ENCODE measurements at places on chromosomes 12 and 14.

DNA sequence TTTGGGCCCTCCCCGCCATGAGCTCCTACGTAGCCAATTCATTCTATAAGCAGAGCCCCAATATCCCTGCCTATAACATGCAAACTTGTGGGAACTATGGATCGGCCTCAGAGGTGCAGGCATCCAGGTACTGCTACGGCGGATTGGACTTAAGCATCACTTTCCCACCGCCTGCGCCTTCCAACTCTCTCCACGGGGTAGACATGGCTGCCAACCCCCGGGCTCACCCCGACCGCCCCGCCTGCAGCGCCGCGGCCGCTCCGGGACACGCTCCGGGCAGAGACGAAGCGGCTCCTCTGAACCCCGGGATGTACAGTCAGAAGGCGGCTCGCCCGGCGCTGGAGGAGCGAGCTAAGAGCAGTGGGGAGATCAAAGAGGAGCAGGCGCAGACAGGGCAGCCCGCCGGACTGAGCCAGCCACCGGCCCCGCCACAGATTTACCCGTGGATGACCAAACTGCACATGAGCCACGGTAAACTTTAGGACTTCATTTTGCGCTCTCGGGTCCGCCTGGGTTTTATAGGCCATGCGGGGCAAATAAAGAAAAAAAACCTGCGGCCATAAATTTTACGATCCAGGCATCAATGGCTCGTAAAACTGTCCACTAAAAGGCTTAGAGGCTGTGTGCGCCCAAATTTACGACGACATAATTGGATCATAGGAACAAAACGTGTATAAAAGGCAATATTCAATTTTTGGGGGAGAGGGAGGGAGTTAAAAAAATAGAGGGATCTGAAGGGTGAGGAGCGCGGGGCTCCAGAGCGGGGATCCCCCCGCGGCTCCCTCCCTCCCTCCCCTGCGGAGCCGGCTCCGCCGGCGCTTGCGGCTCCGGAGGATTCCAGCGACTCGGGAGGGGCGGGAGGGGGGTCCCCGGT, 493 bp downstream of the HOXC5 start:
- no peak for DNase-seq

DNA sequence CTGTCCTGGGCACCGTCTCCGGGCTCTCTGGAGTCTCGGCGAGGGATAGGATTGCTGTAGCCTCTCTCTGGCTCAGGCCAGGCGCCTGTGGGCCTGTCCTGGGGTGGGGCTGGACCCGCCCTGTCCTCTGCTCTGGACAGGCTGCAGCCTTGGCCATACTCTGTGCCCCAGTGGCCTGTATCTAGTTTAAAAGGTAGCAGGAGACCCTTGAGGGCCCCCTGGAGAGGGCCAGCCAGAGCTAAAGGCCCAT, 1.8 kb downstream of the KIF26A start:
- no peak for DNase-seq

GRCh38 chr12:48940181-48940580, 14.9 kb upstream of the FKBP11 start:
- DNase-seq, result no peak

- DNase-seq, result no peak
Measured at GRCh38 chr14:44847526-44848309, 114.0 kb downstream of the KLHL28 start.

- DNase-seq, result no peak
Measured at GRCh38 chr12:78622529-78623195, 241.9 kb upstream of the SYT1 start.

GRCh38 chr12:111589601-111590000, 9.5 kb downstream of the ATXN2 start:
- DNase-seq, result no peak

DNA sequence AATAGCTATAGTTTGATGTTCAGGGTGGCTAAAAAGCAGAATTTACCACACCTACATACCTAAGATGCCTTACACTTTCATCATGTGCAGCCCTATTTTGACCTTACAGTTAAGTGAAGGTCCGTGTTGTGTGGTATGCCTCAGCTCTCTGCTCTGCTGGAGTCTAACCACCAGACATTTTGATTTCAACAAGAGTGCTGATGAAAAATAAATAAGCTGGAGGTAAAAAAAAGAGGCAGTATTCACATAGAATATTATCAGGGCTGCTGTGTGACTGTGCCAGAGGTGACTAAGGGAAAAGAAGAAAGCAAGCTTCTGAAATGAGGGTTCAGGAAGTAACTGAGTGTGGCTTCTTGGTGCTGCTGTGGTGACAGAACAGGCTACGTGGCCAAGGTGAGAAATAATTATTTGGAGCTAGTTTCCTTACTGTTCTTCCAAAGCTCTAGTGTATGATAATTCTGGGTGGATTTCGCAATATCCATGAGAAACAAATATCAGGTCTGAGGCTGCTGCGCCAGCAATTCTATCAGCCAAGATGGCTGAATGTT, 188.8 kb downstream of the STXBP6 start:
- DNase-seq, result peak; percentile 34

GRCh38 chr14:67680941-67681340, 6.5 kb upstream of the VTI1B start:
- no peak for DNase-seq

GRCh38 chr12:122030424-122031035, 8.8 kb downstream of the BCL7A start:
- no peak for DNase-seq

DNA sequence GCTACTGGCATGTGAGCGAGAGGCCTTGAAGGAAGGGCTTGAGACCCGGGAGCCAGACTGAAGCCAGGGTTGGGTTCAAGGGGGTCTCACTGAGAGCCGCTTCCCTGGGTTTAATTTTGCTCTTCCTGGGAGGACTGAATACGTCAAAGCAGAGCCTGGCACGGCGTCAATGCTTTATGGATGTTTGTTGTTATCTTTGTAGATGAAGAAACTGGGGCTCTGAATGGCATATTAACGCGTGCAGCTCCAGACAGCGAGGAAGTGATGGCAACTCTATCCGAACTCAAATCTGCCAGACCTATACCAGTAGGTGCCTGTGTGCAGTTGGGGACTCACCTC, 152.8 kb upstream of the PARP11 start:
- DNase-seq, result no peak

DNA sequence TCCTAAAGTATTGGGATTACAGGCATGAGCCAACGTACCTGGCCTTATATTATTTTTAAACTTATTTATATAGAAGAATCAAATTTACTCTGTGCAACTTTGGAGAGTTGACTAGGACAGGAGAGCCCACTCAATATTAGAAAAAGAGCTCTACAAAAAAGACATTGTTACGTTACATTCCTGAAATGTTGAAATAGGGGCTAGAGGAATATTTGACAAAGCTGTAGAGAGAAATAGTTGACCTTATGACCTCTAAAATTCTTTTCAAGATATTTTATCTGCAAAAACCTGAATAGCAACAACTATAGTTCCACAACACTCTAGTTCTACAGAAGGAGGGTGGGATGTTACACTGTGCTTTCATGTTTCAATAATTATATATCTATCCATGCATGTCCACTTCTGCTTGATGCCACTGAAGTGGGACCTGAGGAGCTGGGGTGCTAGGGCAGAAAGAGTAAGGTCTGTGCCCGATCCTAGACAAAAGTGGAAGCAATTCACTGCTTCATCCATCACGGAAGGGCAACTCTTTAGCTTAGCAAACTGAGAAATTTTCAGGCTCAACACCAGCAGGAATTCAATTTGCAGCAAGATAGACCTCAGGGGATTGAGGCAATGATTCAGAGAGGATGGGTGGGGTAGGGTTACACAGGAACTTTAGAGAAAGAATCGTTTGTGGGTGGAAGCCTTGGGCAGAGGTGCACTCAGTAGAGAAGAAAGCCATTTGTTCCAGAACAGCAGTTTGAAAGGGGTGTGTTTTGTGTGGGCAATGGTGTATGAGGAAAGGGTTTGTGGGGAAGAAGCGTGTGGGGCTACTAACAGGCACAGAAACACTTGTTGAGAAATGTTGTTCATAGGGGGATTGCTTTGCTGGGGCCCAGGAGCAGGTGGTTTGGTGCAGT, 16.0 kb upstream of the RNASE10 start:
- DNase-seq, result no peak

DNA sequence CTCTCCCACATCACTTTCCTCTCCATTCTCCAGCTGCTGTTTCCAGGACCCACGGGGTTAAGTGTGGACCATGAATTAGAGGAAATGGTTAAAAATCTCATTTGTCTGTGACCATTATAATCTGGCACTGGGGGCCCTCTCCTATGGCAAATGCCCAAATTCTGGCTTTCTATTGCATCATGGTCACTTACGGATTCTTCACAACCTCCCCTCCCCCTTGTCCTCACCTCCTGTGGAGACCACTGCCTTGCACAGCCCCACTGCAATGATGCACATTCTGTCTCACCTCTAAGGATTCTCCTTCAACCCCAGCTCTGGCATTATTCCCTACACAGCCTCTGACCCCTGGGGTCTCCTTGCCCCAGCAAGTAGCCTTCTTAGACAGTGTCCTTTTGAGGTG, 18.9 kb downstream of the BCAT1 start:
- DNase-seq, result no peak

- DNase-seq, result no peak
Measured at GRCh38 chr12:55642267-55642666, 5.6 kb downstream of the OR10P1 start.

DNA sequence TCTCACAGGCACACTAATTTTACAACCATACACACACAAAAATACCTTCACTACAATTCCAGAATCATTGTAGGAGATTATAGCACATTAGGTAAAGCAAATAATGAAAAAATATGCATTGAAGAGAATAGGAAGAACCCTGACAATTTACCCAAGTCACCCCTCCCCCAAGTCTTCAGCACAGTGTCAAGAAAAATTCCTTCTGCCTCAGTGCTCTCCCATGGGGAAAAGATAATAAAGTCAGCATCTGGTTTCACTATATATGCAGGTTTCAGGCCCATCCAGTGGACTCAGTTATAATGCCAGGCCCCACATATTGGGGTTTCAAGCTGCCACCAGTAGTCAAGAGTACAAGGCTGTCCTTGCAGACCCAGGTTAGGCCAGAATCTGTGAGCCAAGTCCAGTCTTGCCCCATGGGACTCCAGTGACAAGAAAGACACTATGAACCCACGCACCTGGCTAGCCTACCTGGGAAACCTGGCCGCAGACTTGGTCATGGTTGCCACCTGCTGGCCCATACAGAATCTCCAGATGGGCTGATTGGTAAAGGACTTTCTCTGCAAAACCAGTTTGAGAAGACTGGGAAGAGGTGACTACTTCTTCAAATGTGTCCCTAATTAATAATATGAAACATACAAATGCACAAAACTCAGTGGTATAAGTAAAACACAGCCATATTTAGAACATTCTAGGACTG, 398.6 kb upstream of the FLRT2 start:
- no peak for DNase-seq

DNA sequence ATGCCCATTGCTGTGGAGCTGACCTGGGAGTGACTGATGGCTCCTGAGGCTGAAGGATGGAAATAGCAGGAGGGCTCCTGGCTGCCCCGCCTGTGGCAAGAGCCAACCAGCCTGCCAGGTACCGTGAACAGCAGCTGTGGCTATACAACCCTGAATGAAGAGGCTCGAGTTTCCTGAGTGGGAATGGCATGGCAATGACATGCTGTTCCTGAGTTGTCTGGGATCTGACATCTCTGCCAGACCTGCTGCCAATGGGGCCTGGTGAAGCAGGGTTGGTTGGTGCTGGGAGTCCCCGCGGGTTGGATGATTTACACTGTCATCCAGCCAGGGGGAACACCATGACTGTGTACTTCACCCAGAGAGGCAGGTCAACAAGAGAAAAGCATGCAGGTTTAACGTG, 31.8 kb upstream of the LRRC10 start:
- DNase-seq, result no peak

DNA sequence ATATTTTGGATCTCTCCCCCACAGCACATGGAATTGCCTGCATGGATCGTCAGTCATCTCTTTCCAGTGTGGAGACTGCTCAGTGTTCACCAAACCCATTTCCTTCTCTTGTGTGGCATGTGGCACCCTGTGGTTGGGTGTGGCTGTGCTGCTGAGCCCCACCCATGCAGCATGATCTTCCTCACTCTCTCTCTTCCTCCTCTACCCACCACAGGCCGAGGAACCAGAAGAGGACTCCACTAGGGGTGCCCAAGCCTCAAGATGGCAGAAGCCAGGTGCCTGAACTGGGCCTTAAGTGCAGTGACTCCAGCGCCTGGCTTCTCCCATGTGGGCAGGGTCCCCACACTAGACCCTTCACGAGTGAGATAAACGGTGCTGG, 66.8 kb upstream of the GPR68 start:
- DNase-seq, result no peak

DNA sequence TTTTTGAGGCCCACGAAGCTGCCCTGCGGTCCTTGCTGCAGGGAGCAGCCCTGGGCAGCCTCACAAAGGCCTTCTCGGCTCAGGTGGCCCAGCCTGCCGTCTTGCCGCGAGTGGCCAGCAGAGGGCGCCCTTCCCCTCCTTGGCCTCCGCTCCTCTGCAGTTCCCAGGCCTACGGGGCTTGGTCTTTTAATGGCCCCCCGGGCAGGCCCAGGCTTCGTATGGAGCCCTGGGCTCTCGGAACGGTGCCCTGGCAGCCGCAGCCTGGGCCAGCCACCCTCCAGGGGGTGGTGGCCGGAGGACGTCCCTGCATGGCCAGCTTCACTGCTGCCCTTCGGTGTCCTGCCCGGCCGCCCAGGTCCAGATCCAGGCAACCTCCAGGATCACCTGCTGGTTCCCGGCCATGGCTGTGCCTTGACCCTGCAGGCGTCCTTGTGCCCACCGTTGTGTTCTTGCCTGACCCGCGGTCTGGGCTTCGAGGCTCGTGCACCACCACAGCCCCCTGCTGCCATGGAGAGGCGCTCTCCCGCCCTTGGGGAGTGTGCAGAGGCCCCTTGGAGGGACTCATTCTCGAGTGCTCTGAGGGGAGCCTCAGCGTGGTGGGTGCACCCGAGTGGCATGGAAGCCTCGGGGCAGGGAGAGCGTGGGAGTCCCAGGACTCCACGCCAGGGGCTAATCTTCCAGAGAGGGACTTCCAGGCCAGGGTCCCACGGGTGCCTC, 9.4 kb downstream of the ASPG start:
- no peak for DNase-seq

DNA sequence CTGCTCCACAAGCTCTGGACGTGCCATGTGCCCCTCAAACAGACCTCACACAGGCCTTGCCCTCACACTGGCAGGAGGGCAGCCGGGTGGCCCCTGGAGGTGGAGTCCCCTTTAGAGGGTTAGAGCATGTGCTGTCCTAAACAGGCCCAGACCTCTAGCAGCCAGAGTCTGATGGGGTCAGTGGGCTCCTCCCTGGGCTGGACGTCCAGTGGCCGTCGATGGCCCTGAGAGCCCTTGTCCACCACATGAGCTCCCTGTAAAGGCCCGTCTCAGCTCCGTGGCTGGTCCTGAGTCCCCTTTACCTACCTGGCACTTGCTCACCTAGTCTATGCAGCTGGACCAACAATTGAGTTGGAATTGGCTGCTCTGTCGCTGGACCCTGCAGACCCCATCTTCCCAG, 3.8 kb downstream of the TMEM179 start:
- DNase-seq, result no peak

GRCh38 chr12:91171476-91171875, 11.1 kb downstream of the DCN start:
- no peak for DNase-seq

All from BJ (cell line).